ENCODE measurements at places on chromosomes 5 and 9. TPM values are rescaled to one million over a fixed set of nuclear protein-coding genes. Genes with fewer than 3 reads are reported as not detected.

The RECK gene
- 31.5 TPM for total RNA-seq

The DROSHA gene
- total RNA-seq = 32.9 TPM

The CER1 gene
- total RNA-seq = not detected

DNA sequence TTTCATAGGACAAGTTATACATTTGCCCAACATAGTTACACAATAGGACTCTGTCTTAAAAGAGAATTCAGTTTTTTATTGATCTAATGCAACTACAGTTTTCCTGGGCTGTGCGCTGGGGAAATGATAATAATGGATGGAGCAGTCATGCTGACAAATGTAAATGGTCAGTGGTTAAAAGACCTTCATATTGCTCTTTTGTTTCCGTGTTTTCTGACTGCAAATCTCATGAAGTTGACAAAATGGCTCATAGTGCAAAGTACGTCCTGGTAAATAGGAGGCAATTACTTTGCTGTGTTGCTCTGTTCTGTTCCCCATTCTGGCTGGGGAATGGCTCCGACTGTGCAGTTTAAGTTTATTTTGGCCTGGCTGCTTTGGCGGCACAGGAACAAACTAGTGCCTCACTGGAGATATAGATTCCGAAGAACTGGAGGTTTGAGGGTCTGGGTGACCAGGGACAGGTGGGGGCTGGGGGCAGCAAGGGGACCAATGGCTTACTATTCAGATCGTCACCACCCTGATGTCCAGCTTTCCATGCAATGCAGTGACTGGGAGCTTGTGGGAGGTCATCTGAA, 54.3 kb downstream of the PTTG1 start:
- no peak for DNase-seq

GRCh38 chr9:129318121-129319075, 140.3 kb upstream of the IER5L start:
- no peak for DNase-seq

GRCh38 chr5:124007675-124008398, 495.9 kb downstream of the CSNK1G3 start:
- no peak for DNase-seq

GRCh38 chr9:23814243-23814642, 11.8 kb downstream of the ELAVL2 start:
- DNase-seq = no peak

- DNase-seq = peak; percentile 96
Observed at GRCh38 chr5:6766604-6767093, 53.4 kb downstream of the TENT4A start.

All from osteoblast (primary cell).